ENCODE measurements at places on chromosomes 4 and X.

DNA sequence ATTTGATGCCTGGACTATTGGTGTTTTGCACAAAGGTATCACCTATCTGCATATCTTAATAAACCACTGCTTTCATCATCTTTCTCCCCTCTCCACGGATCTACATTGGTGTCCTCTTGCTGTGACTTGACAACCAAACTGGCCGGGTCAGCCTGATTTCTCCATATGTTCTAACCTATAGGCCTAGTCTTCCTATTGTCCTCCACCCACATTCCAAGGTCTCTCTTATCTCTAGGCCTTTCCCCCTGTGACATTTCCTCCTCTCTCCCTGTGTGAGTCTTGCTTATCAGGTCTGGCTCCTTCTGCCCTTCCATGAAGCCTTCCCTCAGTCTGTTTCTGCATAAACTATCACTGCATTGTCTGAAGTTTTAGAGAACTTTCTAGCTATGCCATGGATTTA is 33.7 kb downstream of the ARHGAP24 start:
- DNase-seq, result no peak

DNA sequence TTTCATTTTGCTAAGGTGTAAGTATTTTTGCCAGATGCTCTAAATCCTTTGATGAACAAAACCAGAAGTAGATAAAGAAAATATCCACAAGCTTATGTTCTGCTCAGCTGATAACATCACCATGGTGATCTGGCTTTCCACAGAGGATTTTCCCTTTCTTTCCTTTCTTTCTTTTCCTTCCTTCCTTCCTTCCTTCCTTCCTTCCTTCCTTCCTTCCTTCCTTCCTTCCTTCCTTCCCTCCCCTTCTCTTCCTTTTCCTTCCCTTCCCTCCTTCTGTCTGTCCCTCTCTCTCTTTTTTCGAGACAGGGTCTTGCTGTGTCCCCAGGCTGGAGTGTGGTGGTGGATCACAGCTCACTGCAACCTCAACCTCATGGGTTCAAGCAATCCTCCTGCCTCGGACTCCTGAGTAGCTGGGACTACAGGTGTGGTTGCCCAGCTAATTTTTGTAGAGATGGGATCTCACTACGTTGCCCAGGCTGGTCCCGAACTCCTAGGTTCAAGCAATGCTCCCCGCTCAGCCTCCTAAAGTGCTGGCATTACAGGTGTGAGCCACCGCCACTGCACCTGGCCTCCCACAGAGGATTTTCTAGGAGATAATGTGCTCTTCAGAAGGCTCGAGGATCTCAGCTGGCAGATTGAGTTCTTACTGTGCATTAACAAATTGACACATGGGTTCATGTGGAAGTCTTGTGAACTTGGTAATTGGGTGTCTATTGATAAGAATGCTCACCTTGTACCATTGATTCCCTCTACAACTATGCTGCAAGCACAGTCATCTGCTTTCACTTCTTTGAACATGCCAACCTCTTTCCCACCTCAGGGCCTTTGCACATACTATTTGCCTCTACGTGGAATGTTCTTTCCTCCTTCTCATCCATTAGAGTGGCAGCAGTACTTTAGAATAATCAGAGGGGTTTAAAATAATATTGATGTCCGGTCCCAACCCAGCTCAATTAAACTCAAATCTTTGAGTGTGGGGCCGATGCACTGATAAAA is 1.4 kb upstream of the RHOH start:
- no peak for DNase-seq

DNA sequence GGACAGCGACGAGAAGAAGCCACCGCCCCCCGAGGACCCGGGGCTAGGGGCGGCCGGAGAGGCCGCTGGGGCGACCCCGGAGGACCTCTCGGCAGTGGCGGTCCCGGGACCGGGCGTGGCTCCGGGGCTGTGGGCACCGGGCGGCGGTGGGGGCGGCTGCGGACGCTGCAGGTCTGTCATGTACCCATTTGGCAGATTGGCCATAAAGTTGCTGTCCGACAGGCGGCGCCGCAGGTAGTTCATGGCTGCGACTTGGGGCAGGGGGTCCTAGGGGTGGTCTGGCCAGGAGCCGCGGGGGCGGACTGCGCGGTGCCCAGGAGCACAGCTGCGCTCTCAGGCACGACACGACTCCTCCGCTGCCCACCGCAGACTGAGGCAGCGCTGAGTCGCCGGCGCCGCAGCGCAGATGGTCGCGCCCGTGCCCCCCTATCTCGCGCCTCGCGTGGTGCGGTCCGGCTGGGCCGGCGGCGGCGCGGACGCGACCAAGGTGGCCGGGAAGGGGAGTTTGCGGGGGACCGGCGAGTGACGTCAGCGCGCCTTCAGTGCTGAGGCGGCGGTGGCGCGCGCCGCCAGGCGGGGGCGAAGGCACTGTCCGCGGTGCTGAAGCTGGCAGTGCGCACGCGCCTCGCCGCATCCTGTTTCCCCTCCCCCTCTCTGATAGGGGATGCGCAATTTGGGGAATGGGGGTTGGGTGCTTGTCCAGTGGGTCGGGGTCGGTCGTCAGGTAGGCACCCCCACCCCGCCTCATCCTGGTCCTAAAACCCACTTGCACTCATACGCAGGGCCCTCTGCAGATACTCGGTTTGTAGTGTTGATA is at the start of gene SYN1:
Gene SYN1 (minus strand): TSS at position 372 of the 817 bp plus-strand sequence. CDS start 129 bp downstream, at position 243.
- peak; percentile 31 for DNase-seq

DNA sequence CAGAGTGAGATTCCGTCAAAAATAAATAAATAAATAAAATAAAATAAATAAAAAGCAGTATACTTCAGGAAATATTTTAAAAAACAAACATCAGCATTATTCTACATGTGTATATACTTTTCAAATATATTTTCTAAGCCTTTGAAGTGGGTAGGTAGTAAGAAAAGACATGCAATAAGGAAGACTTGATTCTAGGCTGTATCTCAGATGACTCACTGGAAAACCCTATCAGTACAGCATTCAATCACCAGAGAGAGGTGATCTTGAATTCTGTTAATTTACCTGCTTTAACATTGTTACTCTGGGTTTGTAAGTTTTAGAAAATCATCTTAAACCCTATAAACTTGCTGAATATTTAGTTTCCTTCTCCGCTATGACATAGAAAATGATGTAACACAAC is 106.6 kb upstream of the NAP1L5 start:
- no peak for DNase-seq

- DNase-seq, result peak; percentile 71
Observed at GRCh38 chr4:137545461-137545861, 13.2 kb upstream of the PCDH18 start.

DNA sequence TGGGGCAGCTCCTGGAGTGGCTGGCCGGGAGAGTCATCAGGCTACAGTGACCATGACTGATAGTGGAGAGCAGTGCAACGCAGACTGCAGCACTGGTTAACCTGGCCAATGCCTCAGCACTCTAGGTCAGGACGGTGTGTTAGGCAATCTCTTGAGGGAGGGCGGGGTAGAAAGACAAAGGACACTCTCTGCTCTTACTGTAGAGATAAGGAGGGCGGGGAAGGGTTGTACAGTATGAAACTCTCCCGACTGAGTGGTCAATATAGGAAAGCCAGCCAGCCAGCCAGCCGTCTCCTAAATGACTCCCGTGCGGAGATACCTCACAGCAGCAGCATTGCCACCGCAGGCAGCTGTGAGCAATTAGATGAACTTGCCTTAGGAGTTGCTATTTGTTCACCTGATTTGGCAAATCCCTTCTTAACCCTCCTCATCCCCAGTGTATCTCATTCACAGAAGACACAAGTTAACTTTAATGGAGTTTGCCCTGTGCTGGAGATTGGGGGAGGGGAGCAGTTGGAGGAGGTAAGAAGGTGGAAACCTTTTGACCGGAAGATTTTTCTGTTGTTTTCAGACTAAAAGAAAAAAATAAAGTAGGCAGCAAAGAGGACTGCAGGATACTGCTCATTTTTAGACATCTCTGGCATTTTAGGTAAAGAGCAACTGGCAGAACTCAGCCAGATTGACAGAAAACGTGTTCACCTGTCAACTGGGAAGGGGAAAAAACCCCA is 330.5 kb downstream of the HNRNPD start:
- DNase-seq, result no peak

DNA sequence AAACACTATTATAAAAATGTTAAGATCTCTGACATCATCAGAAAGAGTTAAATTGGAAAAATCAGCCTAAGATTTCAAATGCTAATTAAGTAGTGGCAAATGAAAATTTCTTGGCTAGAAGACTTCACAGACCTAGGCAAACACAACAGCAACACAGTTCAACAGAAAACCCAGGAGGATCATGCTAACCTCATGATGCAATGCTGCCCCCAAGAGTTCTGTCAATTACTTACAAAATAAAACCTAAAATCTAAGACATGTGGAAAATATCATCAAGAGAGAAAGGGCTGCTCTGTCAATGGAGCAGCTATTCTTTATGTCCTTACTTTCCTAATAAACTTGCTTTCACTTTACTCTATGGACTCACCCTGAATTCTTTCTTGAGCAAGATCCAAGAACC is 21.0 kb downstream of the S100G start:
- peak; percentile 13 for DNase-seq
